ENCODE measurements at places on chromosomes 2 and 18. TPM values are rescaled to one million over a fixed set of nuclear protein-coding genes. Genes with fewer than 3 reads are reported as not detected.
A peak's percentile ranks its signal among the peaks of the same experiment; 100 is the strongest.

- no peak for DNase-seq
Observed at GRCh38 chr2:210461401-210461800, 15.2 kb downstream of the LANCL1 start.

DNA sequence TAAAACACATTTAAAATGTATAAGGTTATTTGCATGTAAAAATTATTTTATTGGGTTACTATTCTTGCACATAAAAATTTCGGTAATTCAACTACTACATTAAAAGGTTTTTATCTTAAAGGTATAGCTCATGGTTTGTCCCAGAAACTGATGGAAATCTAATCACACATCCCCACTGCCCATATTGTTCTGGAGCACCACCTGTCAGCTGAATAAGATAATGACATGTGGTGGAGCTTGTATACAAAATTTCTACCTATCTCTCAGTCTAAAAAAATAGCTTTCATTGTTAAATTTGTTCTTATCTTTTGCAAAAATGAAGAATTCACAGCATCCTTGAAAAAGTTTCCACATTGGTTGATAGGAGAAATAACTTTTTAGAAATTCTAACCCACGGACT is 18.3 kb downstream of the ERBB4 start:
- DNase-seq: peak; percentile 31

GRCh38 chr18:12886498-12887126 is 2.6 kb upstream of the PTPN2 start:
- DNase-seq: peak; percentile 61

The KCNK3 gene
- not detected for total RNA-seq

The CNTNAP5 gene
- 0.49 TPM for total RNA-seq

DNA sequence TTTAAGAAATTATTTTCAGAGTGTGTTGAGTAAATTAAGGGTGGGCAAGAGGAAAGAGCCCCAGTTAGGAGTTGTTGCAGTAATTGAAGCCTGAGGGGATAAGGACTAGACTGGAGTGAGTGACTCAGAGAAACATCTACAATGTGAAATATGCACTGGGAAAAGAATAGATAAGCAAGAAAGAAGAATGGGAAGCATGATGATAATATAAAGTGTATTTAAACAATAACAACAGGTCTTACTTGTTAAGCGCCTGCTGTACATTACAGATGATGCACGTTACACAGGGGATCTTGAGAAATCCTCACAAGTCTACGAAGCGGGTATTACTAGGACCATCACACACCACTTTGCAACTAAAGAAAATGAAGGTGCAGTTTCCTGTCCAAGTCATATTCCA is 73.6 kb upstream of the STK17B start:
- DNase-seq: no peak

GRCh38 chr2:160254189-160254762 is 54.2 kb upstream of the ITGB6 start:
- DNase-seq: no peak

The PRADC1 gene
- 8.6 TPM for total RNA-seq

The FBXO36 gene
- 9.0 TPM for total RNA-seq

DNA sequence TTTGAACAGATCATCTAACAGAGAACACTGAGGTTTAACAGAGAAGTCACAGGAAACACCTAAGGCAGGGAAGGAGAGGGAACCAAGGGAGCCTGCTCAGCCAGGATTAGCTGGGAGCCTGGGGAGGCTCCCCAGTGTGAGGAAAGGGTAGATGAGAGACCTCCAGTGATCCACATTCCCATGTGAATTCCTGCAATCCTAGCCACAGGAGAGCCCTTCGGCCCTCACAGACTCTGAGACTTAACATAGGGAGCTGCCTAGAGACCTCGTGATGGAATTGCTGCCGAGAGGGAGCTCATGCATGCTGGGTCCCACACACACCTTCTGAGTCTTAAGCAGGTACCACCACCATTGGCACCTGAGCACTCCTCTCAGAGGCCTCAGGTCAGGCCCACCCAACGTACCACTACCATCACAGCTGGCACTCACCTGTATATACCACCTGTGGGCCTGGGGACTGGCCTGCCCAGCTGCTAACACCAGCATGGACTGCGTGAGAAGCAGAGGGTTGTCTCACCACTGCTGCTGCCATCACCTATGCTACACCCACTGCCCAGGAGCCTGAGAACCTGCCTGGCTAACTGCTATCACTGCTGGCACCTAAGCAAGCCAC is 225.9 kb upstream of the RASGRP3 start:
- DNase-seq: peak; percentile 29

The HJURP gene
- 49.2 TPM for total RNA-seq

The DUSP19 gene
- total RNA-seq: 0.97 TPM

The TDRD15 gene
- total RNA-seq: 0.07 TPM

GRCh38 chr2:217185265-217185995 is 325.6 kb upstream of the TNP1 start:
- no peak for DNase-seq

- no peak for DNase-seq
Observed at GRCh38 chr18:63128237-63128974, 191.2 kb downstream of the BCL2 start.

- DNase-seq: no peak
Observed at GRCh38 chr2:16197504-16198147, 257.3 kb downstream of the MYCN start.

GRCh38 chr2:27715318-27716210 is 51.9 kb downstream of the SLC4A1AP start:
- DNase-seq: peak; percentile 76

GRCh38 chr2:219457784-219458369 is 23.2 kb downstream of the SPEG start:
- DNase-seq: peak; percentile 61

The IL36A gene
- not detected for total RNA-seq

GRCh38 chr2:116955646-116956045 is 858.8 kb upstream of the DDX18 start:
- DNase-seq: no peak

- DNase-seq: no peak
Observed at GRCh38 chr2:70936165-70936978, 672 bp downstream of the ATP6V1B1 start.

DNA sequence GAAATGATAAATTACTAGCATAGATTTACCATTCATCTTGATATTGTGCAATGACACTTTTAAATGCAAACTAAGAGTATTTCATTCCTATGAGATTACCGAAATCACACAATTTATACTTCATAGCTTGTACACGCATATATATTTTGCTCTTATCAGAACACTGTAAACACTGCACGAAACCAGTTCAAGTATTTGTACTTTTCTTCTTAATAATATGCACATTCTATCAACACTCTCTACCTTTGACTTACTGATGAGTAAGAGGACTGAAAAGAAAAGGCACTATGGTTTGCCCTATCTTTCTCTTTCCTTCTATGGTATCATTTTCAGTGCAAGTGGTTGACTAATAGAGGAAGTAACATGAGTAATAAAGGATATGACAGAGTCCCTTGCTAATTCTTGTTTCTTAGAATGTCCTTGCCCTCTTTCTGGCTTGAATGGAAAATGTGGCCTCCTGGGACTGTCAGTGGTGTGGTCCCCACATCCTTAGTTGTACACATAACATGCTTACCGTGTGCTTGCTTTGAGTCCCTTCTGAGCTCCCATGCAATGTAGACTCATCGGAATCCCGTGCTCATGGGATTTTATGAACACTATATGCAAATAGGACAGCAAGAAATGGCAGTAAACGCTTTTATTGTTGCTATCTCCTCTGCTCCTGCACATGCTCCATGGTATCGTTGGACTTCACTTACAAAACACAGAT is 363.5 kb upstream of the TNP1 start:
- no peak for DNase-seq

The PLEKHA3 gene
- total RNA-seq: 10.6 TPM

DNA sequence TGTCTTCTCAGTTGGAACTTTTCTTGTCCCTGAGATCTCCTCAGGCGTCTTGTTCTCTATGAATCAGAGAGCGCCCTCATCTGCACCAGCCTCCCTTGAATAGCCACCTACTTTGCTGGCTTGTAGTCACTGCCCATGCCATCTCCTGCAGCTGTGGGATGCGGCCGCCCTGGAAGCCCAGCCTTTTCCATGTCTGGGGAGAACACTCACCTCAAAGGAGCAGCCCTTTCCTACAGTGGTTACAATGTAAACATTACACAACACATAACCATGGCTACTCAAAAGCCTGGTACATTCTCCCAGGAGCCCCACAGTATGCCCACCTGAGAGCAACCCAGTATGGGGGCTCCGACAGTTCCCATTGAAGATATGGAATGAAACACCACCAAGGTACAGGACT is 351.0 kb downstream of the EN1 start:
- DNase-seq: no peak

DNA sequence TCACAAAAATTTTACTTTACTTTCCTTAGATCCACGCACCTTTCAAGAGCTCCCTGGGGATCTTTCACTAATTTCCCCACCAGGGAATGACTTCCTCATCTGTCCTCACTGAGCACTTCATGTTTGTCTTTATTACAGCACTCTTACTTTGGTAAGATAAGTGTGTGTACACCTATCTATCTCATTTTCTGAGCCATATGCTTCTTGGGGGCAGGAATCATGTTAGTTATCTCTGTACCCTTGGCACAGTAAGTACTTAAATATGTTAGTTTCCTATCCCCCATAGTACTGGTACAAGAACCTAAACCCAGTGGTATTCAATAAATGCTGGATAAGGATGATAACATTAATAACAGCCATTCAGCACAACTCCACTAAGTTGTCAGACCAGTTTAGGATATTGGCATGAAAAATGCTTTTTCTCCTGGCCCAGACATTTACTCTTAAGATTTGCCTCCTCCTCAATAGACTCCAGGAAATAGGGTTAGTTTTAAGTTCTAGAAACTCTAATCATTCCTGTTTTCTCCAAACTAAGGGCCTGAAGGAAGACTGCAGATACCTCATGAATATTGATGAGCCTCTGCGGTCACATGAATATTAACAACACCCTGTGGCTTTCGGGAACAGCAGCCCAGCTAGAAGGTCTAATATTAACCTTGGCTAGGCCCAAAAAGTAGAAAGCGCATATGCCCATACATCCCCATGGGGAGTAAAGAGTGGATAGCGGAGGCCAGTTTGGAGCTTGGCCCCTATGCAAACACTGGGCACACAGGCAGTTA is 38.2 kb downstream of the NHEJ1 start:
- DNase-seq: no peak

The CAD gene
- 126 TPM for total RNA-seq

GRCh38 chr2:139495851-139496250 is 715.7 kb upstream of the NXPH2 start:
- DNase-seq: peak; percentile 32

- peak; percentile 80 for DNase-seq
Observed at GRCh38 chr18:77899972-77900754, 650.5 kb downstream of the GALR1 start.

The LYPD6 gene
- total RNA-seq: 10.9 TPM

GRCh38 chr18:13793819-13794218 is 30.1 kb upstream of the MC5R start:
- peak; percentile 64 for DNase-seq

The CRYGC gene
- total RNA-seq: not detected

DNA sequence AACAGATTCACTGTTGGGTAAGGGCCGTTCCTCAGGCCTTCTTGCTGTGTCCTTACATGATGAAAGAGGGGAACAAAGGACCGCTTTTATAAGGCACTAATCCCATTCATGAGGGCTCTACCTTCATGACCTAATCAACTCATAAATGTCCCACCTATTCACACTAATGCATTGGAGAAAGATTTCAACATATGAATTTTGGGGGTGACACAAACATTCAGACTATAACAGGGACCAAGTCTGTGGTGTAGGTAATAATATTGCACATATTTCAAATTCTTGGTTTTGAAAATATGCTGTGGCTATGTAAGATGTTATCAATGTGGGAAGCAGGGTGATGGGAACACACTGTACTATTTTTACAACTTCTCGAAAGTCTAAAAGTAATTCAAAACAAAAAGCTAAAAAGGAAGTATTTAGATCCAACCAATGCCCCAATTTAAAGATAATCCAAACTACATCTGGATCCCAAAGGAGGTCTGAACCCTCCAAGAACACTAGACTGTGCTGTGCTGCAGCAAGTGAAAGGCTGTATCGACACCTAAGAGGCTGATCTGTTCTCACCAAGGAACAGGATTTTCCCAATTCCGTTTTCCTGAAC is 82.4 kb upstream of the TGIF1 start:
- DNase-seq: no peak

The SNED1 gene
- total RNA-seq: 1.1 TPM

- DNase-seq: no peak
Observed at GRCh38 chr2:234458466-234458865, 38.4 kb downstream of the ARL4C start.

DNA sequence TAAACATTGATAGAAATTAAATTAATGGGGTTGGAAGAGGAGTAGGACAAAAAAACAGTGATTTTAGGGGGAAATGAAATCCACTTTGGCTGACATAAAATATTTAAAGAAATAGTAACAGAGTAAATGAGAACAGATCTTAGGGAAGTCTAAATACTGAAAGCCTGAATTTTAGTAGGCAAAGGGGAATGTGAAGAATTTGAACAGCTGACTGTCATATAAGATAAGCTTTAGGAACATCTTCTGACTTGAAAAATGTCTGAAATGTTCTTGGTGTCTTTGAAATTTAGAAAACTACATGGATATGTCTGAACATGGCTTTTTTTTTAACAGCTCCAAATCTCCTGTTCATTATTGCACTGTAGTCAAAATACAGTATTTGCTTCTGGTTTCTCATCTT is 150.3 kb downstream of the CALCRL start:
- DNase-seq: no peak

DNA sequence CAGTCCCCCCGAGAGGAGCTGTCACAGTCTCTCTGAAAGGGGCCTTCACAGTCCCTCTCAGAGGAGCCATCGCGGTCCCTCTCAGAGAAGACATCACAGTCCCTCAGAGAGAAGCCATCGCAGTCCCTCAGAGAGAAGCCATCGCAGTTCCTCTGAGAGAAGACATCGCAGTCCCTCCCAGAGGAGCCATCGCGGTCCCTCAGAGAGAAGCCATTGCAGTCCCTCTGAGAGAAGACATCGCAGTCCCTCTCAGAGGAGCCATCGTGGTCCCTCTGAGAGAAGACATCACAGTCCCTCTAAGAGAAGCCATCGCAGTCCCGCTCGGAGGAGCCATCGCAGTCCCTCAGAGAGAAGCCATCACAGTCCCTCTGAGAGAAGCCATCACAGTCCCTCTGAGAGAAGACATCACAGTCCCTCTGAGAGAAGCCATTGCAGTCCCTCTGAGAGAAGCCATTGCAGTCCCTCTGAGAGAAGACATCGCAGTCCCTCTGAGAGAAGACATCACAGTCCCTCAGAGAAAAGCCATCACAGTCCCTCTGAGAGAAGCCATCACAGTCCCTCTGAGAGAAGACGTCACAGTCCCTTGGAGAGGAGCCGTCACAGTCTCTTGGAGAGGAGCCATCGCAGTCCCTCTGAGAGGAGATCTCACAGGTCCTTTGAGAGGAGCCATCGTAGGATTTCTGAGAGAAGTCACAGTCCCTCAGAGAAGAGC is 1.3 kb upstream of the ZNF512 start:
- no peak for DNase-seq

GRCh38 chr2:222270396-222270795 is 28.4 kb downstream of the PAX3 start:
- no peak for DNase-seq

Data from GM23338 (cell line).